ENCODE measurements at places on chromosomes 16 and 17. TPM values are rescaled to one million over a fixed set of nuclear protein-coding genes. Genes with fewer than 3 reads are reported as not detected.

GRCh38 chr17:68461589-68461988 lies 4.3 kb upstream of the WIPI1 start:
- DNase-seq = no peak

Gene NPB
- 0.26 TPM for total RNA-seq

Gene MMP15
- 7.9 TPM for total RNA-seq

DNA sequence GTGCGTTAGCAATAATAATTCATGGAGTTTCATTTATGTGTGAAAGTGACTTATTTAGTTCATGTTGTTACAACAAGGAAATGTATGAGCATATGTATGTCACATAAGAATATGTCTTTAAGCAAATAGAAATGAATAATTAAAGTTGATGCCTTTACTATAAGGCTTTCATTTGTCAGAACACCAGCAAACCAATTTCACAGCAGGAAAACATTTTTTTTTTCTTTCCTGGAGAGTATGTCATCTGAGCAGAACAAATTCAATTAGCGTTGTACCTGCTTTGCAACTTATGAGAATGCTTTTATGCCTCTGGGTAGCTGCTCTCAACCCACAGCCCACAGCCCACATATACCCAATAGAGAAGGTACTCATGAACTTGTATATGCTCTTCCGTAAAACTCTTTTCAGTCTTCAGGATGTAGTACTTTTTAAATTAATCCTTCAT lies 26.3 kb upstream of the APOH start:
- no peak for DNase-seq

GRCh38 chr16:30927789-30928378 lies 4.5 kb downstream of the FBXL19 start:
- DNase-seq = peak; percentile 51

DNA sequence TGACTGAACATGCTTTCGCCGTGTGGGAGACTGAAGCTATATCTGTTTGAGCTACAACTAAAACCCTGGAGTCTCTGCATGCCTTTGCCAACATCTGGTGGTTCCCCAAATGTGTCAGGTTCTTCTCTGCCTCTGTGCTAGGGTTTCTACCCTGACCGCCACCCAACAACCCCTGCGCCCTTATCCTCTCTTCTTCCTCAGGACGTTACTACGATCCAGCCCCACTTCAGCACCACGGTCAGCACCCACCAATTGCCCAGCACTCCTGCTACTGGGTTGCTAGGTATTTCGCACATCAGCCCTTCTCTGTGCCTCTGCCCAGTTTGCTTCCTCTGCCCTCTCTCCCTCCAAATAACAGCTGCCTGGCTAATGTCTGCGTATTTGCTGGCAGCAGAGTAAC lies 106.3 kb upstream of the HSBP1 start:
- peak; percentile 23 for DNase-seq

Gene SHMT1
- 15.3 TPM for total RNA-seq

Gene NOMO2
- 111 TPM for total RNA-seq

DNA sequence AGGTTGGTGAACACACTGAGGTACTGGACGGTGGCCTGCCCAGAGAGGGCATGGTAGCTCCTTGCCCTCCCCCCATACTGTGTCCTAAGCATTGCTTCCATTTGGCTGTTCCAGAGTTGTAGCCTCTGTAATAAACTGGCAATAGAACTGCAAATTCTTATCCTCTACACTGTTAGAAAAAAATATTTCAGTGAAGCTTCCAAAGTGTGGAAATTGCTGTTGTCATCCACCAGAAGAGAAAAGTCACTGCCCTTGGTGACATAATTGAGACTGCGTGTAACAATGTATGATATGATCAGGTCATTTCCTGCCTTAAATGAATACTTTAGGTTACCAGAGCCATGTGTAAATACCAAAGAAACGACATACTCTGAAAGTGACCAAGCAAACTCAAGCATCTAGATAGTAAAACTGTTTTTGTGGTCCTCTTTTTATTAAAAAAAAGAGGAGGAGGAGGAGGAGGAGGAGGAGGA lies 65.9 kb downstream of the CEP95 start:
- DNase-seq = peak; percentile 9

Gene GRAP
- not detected for total RNA-seq

Data from bronchial epithelial cell (primary cell).